Effector memory CD4-positive, alpha-beta T cell (primary cell): ENCODE measurements at places on chromosomes 11 and 22.

DNA sequence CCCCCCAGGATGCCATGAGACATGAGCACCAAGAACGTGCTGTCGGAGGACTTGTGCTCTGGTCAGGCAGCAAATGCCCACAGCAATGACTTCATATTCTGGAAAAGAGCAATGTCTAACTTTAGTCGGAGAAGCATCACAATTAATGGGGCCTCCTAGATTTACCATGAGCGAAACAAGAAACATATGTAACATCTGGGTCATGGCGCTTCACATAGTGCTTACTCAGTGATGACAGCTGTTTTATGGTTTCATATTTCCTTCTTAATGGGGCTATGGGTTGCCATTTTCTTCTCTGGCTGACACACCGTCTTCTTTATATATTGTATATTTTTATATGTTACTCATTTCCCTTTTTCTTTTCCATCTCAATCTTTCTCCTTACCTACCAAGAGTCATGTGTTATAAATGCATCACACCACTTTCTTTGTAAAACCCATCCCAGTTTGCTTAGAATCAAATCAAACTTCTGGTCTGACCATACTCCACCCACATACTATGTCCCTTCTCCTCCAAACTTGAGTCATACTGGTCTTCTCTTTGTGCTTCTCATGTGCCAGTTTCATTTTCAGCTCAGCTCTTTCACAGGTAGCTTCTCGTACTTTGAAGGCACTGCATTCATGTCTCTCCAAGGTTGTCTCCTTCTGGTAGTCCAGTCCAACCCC is 9.4 kb upstream of the CASP12 start:
- DNase-seq: no peak

DNA sequence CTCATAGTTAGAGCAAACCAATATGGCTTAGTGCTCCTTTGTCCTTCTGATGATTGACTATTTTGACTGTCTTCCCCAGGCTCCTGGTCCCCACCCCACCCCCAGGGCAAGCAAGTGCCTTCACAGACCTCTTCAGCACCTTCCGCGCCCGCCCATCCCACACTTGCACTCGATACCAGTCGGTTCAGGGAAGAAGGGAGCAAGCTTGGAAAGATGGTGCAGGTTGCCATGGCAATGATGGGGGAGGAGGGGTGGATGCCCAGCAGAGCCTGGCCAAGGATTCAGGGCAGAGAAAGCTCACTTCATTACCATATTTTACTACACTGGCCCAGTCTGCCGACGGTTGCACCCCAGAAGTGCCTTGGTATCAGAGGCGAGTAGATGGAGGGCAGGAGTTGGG is 2.2 kb downstream of the TMEM132A start:
- DNase-seq: no peak

DNA sequence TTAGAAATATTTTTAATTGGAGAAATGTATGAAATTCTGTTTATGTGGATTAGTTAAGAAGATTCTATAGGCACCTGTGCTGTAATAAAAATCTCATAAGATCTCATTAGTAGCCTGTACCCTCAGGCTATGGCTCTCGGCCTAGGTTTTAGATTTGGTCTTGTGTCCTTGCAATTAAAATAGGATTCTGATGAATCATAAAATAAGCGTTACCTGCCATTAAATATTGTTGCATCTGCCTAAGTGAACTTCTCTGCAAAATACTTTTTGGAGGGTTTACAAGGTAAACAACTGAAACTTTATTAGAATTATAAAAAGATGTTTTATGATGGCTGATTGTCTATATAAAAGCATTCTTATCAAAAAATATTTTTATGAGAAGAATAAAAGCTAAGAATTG is 804.1 kb upstream of the ANO3 start:
- no peak for DNase-seq

DNA sequence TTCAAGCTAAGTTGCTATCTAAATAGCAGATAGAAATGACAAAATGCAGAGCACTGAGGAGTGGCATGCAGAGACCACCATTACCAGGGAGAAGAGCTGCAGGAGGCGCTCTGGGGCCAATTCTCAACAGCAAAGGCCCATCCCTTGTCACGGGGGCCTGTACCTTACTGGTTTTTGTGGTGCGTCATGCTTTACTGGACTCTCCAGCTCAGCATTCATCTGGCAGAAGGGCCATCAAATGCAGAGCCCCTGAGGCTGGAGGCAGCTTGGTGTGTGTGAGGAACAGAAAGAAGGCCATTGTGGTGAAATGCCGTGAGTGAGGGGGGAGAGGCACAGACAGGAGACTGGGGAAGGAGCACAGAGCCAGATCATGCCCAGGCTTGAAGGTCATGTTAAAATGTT is 56.5 kb upstream of the NAV2 start:
- no peak for DNase-seq

DNA sequence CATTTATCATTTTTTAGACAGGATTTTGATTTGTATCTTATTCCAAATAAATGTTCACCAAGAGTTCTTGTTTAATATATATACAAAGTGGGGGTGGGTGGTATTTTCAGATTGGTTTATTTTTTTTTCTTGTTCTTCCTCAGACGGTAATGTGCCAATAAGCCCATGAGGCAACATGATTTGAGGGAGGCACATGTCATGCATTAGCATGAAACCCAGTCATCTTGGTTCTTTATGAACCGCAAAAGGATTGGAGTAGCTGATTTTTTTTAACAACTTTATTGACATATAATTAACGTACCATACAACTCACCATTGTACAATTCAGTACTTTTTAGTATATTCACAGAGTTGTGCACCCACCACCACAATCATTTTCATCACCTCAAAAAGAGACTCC is 2.7 kb downstream of the BCL2L13 start:
- DNase-seq: no peak

DNA sequence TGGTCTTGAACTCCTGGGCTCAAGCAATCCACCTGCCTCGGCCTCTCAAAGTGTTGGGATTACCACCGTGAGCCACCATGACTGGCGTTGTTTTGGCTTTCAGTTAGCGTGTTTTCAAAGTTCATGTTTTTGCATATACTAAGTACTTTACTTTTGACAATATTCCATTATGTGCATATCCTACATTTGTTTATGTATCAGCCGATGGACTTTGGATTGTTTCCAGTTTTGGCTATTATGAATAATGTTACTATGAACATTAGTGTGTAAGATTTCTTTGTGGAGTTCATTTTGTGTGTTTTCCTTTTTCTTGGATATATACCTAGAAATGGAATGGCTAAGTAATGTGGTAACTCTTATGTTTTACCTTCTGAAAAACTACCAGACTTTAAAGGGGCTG is 9.9 kb downstream of the CSTF3 start:
- DNase-seq: no peak

GRCh38 chr11:66967670-66968425 is 7.3 kb upstream of the C11orf86 start:
- no peak for DNase-seq

GRCh38 chr22:36856121-36856791 is 4.5 kb upstream of the NCF4 start:
- peak; percentile 86 for DNase-seq

DNA sequence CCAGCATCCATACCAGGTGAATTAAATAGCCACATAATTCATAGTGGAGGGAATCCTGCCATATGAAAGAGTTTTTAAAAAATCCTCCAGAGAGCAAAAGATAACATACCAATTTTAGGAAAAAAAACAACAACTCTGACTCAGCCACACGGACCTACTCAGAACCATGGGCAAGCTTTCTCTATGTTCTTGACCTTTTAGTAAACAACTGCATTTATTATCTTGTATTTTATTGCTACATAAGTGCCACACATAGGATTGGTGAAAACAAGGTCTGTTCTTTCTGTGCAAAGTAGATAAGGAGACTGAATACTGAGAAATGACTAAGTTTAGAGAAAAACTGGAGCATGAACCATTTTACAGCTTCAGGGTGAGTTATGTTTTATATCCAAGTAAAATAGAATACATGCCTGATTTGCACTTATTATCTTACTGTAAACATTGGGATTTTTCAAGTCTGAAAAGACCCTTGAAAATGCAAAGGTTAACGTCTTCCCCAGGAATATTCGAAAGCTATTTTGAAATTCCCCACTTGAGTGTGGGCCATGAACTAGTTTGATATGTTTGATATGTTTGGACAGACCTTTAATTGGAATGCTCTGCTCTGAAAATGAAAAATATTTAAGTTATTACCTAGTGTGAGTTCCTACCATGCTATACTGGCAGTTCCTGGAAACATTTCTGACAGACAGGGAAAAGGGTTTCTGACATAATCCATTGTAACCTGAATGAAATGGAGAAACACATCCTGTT is 89.5 kb upstream of the DDI1 start:
- no peak for DNase-seq
